Vagina (tissue), 2 donors: ENCODE measurements at places on chromosomes 13 and 19.

- DNase-seq = no peak
Observed at GRCh38 chr19:11486661-11487503, 6.0 kb upstream of the ELAVL3 start.

GRCh38 chr19:8206147-8207087 lies 2.8 kb upstream of the CERS4 start:
- DNase-seq = no peak

GRCh38 chr13:87122551-87122950 lies 548.6 kb upstream of the SLITRK5 start:
- no peak for DNase-seq

GRCh38 chr13:43433691-43434141 lies 353.1 kb downstream of the ENOX1 start:
- no peak for DNase-seq

GRCh38 chr13:44207476-44207875 lies 166.1 kb upstream of the SERP2 start:
- no peak for DNase-seq
